Occipital lobe (tissue), 3 donors: ENCODE measurements at places on chromosomes 5 and 9.

- no peak for DNase-seq
Observed at GRCh38 chr5:103451261-103451660, 111.3 kb downstream of the NUDT12 start.

GRCh38 chr9:114250235-114250568 is 72.7 kb upstream of the ORM1 start:
- peak; percentile 92 for DNase-seq

- DNase-seq = no peak
Observed at GRCh38 chr5:59130431-59130830, 547.6 kb downstream of the RAB3C start.

DNA sequence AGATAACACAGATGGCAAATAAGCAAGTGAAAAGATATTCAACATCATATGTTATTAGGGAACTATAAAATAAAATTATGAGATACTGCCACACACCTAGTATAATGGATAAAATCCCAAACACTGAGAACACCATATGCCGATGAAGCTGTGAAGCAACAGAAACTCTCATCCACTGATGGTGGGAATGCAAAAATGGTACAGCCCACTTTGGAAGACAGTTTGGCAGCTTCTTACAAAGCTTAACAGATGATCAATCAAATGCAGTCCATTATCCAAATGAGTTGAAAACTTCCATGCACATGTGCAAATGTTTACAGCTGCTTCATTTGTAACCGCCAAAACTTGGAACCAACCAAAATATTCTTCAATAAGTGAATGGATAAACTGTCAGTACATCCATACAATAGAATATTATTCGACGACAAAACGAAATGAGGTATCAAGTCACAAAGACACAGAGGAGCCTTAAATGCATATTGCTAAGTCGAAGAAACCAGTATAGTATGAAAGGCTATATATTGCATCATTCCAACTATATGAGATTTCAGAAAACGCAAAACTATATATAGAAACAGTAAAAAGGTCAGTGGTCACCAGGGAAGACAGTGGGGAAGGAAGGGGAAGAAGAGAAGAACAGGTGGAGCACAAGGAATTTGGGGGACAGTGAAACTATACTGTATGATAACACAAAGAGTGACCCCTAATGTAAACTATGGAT is 14.9 kb downstream of the PFDN1 start:
- no peak for DNase-seq

GRCh38 chr9:27714388-27714787 is 141.1 kb upstream of the C9orf72 start:
- DNase-seq = no peak

DNA sequence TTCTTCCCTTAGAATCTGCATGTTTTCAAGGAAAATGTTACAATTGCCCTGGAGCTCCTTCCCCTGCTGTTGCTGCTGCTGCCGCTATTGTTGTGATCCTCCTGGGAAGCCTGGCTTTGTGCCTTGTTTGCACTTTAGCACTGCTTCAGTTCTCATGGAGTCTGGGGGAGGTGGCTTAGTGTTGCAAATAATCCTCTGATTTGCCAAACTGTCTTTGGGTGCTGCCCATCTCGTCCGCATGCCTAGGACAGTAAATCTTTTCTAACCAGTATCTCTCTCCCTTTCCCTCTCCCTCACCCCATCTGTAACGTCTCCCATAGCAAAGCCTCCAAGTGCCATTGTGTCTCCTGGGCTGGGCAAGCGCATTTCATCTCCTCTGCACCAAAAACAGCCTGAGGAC is 30.3 kb downstream of the FAM240B start:
- DNase-seq = no peak

GRCh38 chr5:107968998-107969397 is 298.3 kb upstream of the EFNA5 start:
- no peak for DNase-seq

GRCh38 chr9:133121915-133122550 is 993 bp upstream of the RALGDS start:
- no peak for DNase-seq

DNA sequence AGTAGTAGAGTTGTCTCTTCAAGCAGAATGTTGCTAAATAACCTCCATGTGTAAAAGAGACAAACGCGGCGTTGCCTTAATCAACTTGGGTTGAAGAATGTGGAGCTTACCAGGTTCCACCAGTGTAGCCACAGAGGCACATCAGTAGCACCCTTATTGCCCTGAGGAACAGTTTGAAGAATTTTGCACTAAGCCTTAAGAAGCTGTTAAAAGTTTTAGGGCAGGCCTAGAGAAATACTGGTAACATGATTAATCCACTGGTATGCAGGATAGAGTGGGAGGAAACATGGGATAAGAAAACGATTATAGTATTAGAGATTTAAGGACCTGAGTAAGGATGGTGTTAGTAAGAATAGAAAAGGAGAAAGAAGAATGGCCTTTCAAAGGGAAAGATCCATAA is 100.6 kb downstream of the ZCCHC7 start:
- no peak for DNase-seq

DNA sequence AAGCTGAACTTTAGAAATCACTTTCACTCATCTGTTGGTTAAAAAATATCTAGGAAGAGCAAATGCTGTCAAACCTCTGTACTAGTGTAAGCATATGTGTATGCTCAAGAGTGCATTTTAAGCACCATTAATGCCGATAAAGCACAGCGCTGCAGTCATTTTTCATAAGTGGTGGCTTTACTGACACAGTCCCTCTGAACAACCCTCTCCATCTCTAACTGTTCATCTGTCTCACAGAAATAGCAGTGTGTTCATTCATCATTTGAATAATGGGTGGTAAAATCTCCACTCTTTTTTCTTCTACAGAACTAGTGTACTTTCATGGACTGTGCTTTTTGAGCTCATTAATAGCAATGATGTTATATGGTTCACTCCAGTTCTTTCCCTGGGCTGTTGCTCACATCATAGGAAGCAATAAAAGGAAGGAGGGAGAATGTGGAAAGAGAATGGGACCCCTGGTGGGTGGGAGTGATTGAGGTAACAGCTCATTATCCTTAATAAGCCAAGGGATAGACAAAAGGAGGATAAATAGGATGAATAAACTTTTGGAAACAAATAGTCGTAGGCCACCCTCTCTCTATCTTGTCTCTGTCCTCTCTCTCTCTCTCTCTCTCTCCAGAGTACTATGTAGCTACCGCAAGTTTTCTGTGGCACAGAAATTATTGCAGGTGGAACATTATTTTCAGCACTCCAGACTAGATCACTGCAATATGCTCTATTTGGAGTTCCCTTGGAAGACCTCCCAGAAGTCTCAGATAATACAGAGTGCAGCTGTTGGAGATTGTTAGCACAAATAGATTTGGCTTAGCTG is 117.9 kb upstream of the PRDM9 start:
- peak; percentile 8 for DNase-seq

DNA sequence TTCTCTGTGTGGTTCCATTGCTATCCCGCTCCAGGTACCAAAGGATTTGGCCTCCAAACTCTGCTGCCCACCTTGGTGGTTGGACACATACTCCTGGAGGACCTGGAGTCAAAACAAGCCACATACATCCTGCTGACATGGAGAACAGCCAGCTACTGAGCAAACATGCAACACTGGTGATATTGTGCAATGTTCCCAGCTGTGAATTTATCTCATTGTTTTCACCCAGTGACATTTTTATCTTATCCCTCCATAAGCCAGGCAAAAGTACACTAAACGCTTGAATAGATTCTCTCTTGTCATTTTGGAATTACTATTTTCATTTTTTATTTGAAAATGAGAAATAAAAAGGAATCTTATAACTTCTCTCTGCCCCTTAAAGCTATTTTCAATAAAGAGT is 11.1 kb upstream of the CTSL start:
- no peak for DNase-seq

- no peak for DNase-seq
Observed at GRCh38 chr5:133387621-133388020, 224.7 kb downstream of the FSTL4 start.

- no peak for DNase-seq
Observed at GRCh38 chr5:6197427-6197826, 180.9 kb downstream of the MED10 start.

GRCh38 chr5:98753507-98753906 is 20.0 kb upstream of the RGMB start:
- DNase-seq = no peak

DNA sequence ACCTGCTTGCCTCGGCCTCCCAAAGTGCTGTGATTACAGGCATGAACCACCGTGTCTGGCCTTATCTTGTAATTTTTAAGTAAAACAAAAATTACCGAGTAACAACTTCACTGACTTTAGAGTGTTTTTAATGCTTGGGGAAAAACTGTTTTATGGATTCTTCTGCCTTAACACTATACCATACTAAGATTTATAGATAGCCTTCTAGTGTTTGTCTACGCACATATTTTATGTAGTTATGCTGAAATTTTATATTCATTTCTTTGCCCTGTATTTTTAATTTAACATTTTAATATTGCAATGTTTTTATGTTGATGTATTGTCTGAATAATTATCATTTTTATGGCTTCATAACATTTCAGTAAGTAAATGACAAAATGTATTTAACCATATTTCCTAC is 96.4 kb upstream of the FTMT start:
- DNase-seq = no peak

DNA sequence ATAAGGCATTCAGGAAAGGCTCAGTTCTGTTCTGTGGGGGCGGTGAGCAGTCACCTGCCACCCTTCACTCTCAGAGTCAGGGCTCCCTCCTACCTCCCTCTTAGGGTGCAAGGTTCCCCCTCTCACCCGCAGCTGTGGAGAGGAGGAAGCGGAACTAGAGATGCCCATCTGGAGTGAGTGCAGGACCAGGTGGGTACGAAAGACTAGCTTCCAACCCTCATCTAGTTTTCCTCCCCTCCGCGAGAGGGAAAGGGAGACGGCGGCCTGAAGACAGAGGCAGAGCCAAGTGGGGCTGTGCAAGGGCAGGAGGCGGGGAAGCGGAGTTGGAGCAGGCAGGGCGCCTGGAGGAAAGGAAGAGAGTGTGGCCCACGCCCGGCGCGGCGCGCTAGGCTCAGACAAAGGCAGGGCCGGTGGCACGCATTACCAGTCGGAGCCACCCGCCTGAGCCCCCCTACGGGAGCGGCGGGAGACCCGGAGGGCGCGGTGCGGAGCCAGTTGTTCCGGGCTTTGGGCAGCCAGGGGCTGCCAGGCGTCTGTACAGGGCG is 7.3 kb downstream of the PRR7 start:
- DNase-seq = no peak

DNA sequence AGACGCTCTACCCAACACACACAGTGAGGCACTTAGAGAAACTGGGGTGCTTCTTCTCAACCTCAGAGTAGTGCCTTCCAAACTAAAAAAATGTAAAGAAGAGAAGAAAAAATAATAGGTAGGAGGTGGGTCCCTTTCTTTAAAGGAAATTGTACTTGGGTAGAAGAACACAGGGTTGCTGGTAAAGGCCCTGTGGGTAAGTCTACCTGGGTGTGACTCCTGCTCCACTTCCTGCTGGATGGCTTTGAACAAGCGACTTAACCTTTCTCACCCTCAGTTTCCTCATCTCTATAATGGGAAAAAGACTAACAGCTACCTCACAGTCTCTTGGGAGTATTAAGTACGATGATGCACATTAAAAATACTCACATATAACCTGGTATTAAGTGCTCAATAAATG is 32.1 kb upstream of the GLRA1 start:
- DNase-seq = no peak

DNA sequence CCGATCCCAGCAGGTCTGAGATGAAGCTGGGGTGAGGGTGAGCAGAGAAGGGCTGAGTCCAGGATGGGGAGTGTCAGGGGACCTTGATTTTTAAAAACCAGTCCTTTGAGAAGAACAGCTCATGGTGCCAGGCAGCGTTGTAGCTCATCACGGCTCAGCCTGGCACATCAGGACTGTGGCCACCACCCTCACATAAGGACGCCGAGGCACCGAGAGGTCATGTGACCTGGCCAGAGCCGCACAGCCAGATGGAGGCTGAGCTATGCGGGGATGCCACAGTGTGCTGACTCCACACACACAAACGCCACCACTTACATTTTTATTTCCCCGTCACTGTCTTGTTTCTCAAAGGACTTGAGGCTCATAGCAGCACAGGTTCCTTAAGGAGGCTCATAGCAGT is 32.9 kb upstream of the CEP72 start:
- no peak for DNase-seq

DNA sequence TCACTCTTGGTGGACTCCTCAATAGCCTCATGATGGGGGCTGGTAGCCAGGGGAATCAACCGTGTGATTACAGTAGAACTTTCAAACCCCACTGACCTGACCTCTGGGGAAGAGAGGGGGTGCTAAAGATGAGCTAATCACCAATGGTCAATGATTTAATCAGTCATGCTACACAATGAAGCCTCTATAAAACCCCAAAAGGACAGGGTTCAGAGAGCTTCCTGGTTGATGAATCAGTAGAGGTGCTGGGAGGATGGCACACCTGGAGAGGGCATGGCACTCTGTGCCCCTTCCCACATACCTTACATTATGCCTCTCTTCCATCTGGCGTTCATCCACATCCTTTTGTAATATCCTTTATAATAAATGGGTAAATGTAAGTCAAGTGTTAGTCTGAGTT is 8.9 kb upstream of the SH3TC2 start:
- DNase-seq = no peak

DNA sequence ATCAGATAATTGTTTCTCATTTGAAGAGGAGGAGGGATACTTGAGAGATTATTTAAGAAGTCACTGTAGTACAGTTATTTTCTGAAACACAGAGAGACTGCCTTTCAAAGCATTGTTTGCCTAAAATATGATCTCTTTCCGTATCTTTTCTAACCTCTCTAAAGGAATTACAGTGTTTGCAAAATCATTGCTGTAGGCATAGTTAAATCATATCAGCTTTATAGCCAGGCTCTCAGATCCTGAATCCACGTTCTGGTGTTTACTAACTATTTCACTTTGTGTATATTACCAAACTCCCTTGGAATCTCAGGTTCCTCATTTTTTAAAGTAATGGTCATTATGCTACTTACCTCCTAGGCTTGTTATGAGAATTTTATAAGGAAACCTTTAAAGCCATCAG is 1151.6 kb upstream of the CDH9 start:
- DNase-seq = no peak

DNA sequence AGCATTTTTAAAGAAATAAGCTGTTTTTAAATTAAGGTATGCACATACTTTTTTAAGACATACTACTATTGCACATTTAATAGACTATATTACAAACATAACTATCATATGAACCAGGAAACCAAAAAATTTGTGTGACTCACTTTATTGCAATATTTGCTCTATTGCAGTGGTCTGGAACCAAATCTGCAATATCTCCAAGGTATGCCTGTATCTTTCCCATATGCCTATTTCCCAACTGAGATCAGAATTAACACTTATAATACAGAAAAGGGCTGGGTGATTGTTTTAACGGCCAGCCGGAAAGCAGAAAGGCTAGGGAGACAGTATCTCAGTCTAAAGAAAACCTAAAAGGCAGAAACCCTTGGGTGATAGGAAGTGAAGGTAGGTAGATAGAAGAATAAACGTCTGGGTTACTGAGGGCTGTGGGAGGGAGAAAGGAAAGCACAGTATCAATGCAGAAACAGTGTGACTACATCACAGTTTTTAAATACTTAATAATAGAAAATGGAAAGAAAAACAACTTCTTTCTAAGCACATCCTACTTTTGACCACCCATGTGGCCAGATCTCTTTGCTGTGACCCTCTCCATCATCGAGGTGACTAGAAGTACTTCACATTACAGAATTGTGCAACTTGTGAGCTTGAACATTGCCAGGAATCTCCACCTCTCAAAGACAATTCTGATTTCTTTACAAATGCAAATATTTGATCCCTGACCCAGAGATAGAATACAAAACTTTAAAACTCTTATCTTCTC is 126.4 kb downstream of the LPAR1 start:
- DNase-seq = no peak

GRCh38 chr5:132378580-132378979 is 9.1 kb downstream of the SLC22A5 start:
- DNase-seq = no peak
